ENCODE measurements at places on chromosomes 6 and 20.

DNA sequence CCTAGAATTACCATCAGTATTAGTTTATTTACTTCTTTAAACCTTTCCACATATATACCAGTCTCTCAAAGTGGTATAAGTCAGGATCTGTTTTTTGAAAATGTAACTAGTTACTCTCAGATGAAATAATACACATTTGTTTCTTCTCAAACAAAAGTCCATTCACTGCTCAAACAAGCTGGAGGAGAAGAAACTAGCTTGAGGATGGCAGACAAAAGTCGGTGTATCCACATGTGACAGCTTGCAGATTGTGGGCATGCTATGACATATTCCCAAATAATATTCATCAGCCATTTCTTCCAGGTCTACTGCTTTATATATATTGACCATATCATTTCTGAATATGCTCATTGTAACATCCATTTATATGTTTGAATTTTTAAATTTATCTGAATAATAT, 197.4 kb upstream of the KCNQ5 start:
- no peak for DNase-seq

DNA sequence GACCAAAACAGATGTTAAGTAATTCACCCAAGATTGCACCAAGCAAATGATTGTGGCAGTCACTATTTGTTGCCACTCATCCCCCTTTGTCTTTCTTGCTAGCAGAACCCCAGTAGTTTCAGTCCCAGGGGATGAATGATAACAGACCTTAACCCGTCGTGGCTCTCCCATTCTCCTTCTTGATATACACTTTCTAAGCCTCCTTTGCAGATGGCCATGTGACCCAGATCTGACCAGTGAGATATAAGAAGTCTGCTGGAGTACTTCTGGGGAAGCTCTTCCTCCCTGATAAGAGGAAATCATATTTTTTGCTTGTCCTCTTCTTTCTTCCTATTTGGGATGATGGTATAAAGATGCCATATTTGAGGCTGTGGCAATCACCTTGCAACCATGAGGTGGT, 9.6 kb upstream of the SH3BGRL2 start:
- no peak for DNase-seq

- DNase-seq = peak; percentile 61
Observed at GRCh38 chr6:27726619-27727023, 185.6 kb downstream of the OR2B2 start.

- peak; percentile 80 for DNase-seq
Observed at GRCh38 chr6:154542747-154543146, 32.3 kb upstream of the CNKSR3 start.

DNA sequence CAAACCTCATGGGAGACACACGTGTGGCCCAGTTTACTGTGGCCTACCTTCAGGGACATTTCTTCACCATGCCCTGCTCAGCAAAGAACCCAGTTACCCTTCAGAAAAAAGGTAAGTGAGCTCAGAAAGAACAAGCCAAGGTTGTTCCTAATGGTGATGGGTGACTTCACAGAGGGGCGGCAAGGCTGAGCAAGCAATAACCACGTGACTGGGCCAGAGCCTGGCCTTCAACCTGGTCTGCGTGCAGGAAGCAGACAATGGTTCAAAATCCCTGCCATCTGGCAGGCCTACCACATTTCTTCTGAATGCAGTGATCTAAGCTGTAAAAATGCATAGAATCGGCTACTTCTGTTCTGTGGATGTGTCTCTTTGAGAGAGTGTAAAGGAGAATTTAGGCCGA, 115.5 kb upstream of the CST7 start:
- DNase-seq = no peak

DNA sequence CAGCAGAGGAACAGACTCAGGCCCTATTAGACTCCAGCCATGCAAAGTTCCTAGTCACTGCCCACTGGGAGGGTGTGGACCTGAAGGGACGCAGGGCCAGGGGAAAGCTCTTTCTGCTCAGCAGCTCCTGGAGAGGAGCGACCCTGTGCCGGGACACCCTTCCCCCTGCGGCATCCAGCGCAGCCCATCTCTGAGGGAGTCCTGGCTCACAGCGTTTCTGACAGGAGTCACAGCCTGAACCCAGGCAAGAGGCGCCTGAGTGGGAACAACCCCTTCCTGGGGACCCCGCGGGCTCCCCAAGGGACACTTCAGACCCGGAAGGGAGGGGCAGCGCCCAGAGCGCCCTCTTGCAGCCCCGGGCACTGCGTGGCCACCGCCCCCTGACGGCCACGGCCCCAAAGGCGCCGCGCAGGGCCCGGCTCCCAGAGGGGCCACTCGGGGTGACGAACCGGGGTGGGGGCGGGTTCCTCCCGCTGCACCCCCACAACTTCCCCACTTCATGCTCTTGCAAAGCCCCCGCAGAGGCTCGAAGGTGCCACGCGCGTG, 862 bp downstream of the UCKL1 start:
- DNase-seq = peak; percentile 32

- no peak for DNase-seq
Observed at GRCh38 chr6:101224751-101225150, 168.8 kb upstream of the GRIK2 start.

GRCh38 chr6:16089232-16090062, 39.4 kb upstream of the MYLIP start:
- no peak for DNase-seq

GRCh38 chr6:158356586-158357546, 44.6 kb downstream of the TULP4 start:
- DNase-seq = no peak

DNA sequence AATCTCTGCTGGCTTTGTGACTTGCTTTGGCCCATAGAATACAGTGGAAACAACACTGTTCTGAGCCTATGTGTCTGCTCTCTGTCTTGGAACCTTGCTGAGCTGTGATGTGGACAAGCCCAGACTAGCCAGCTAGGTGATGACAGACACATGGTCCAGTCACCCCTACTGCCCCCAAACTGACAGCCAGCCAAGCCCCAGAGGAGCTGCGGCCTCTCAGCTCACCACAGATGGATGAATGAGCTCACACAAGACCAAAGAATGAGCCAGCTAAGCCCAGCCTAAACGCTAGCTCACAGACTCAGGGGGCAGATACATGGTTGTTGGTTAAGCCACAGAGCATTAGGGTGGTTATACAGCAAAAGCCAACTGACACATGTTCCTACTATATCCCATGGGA, 4.1 kb downstream of the AARS2 start:
- no peak for DNase-seq

DNA sequence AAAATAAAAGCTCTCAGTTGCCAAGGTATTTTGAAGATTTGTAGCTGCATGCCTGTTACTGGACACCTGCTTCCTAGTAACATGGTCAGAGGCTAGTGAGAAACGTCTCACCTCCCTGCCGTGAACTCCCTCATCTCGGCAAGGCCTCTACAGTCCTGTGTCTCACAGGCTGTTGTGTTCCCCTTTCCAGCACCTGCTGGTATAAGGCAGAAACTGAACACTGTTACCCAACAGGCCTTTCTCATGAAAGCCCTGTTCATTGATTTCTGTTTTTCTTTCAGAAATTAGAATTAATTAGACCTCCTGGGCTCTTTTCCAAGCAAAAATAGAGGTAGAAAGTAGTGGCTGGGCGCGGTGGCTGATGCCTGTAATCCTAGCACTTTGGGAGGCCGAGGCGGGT, 17.6 kb upstream of the SRSF3 start:
- DNase-seq = no peak
